ENCODE measurements at places on chromosomes 6 and 20.

GRCh38 chr6:136411025-136411325 is 121.3 kb upstream of the BCLAF1 start:
- no peak overlapping the region for H3K27ac ChIP-seq
- H3K27me3 ChIP-seq, result no peaks in the 10 kb centered on the region
- H3K36me3 ChIP-seq, result peaks cover 2% of the 10 kb centered on the region
- no peak overlapping the region for H3K4me3 ChIP-seq
- no peaks in the 10 kb centered on the region for H3K4me1 ChIP-seq

DNA sequence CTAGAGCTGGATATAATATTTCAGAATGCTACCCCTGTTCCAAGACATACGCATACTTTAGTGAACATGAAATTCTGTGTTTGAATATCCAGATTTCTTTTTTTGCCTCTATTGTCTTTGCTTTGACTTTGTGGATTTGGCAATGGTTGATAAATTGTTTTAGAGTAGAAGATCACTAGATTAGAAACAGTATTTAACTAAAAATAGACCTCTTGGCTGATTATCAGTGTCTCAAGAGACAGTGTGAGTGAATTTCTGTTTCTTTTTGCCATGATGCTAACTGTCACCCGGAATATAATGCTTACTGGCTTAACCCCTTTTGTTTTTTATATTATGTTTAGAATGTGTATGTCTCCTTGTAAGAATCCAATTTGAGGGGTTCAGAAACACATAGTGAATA is 102.5 kb downstream of the PLCB1 start:
- no peaks in the 10 kb centered on the region for H3K27me3 ChIP-seq
- no peaks in the 10 kb centered on the region for H3K36me3 ChIP-seq
- H3K4me3 ChIP-seq, result no peak overlapping the region
- H3K4me1 ChIP-seq, result no peaks in the 10 kb centered on the region
- DNase-seq, result no peak

- DNase-seq, result no peak
- H3K27ac ChIP-seq, result no peak overlapping the region
- H3K4me1 ChIP-seq, result no peaks in the 10 kb centered on the region
- 0 out of 2 replicates have a peak, but pooled peaks cover 4% of the 10 kb centered on the region for H3K36me3 ChIP-seq
- H3K27me3 ChIP-seq, result no peaks in the 10 kb centered on the region
These were observed 118.0 kb downstream of the OPRM1 start for GRCh38 chr6:154157082-154157481.

GRCh38 chr6:74902846-74903245 is 303.0 kb downstream of the COL12A1 start:
- no peak overlapping the region for H3K27ac ChIP-seq
- peaks cover 2% of the 10 kb centered on the region for H3K36me3 ChIP-seq

All from H9 (cell line).